Cerebellar cortex (tissue), 1 donor: ENCODE measurements at places on chromosomes 16 and 17.
A peak's percentile ranks its signal among the peaks of the same experiment; 100 is the strongest.

- DNase-seq, result no peak
Measured at GRCh38 chr16:5681966-5682365, 584.4 kb upstream of the EEF2KMT start.

GRCh38 chr17:80692931-80693467 lies 148.4 kb downstream of the RPTOR start:
- DNase-seq, result no peak

- DNase-seq, result no peak
Measured at GRCh38 chr16:13463619-13464018, 456.3 kb upstream of the ERCC4 start.

GRCh38 chr17:21034340-21035235 lies 8.2 kb downstream of the USP22 start:
- DNase-seq, result peak; percentile 60

GRCh38 chr16:59326955-59327354 lies 592.8 kb upstream of the GOT2 start:
- DNase-seq, result no peak

GRCh38 chr16:53695070-53695469 lies 8.6 kb downstream of the RPGRIP1L start:
- no peak for DNase-seq

- DNase-seq, result no peak
Measured at GRCh38 chr16:68257251-68257905, 6.9 kb upstream of the SLC7A6 start.

DNA sequence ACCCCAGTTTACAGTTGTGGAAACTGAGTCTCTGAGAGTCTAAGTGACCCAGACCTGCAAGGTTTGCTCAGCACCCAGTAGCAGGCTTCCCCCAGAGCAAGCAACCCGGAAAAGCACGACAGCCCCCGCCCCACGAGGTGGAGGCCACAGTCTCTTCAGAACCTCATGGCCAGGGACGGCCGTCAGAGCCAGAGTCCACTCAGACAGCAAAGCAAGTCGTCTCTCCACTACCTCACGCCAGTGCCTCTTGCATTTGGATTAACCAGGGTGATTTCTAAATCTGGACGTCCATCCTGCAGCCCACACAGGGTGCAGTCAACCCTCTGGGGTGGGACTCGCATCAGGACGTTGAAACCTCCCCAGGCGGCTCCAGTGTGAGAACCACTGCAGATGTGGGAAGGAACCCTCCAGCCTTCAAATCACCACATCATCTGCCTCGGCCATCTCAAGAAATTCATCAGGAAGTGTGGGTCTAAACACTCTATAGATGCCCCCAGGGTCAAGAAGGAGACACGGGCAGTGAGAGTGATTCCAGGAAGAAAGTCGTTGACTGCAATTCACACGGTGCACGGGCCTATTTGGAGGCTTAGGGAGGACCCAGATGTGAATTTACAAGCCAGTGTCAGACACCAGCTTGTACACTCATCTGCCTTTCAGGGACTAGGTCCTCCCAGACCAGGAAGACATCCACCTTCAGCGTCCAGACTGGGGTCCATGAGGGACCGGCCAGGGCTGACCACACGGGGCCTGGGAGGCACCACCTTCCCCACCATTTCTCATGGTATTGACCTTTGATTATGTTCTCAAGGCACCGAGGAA lies 20.2 kb upstream of the RBFOX3 start:
- DNase-seq, result no peak

DNA sequence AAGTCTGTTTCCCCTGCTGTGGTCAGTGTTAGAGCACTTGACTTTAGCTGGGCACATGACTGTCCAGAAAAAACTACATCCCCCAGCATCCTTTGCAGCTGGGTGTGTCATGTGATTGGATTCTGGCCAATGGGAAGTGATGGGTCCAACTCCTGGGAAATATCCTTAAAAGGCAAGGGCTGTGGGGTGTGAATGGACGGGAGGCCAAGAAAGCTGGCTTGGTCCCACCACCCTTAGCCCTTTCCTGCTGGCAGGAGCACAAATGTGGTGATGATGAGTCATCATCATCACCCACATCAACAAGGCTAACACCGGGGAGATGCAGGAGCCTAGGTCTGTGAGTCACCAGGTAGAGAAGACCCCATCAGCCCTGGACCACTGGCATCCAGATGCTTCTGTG lies 341.7 kb downstream of the C16orf95 start:
- DNase-seq, result peak; percentile 17

DNA sequence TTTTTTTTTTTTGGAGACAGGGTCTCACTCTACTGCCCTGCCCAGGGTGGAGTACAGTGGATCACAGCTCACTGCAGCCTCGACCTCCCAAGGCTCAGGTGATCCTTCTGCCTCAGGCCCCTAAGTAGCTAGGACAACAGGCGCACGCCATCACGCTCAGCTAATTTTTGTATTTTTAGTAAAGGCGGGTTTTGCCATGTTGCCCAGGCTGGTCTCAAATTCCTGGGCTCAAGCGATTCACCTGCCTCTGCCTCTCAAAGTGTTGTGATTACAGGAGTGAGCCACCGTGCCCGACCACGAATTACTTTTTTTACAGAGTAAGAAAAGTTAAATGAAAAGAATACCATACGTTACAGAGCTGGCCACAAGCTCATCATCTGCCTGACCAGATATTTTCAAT lies 38.9 kb downstream of the AKAP10 start:
- no peak for DNase-seq

DNA sequence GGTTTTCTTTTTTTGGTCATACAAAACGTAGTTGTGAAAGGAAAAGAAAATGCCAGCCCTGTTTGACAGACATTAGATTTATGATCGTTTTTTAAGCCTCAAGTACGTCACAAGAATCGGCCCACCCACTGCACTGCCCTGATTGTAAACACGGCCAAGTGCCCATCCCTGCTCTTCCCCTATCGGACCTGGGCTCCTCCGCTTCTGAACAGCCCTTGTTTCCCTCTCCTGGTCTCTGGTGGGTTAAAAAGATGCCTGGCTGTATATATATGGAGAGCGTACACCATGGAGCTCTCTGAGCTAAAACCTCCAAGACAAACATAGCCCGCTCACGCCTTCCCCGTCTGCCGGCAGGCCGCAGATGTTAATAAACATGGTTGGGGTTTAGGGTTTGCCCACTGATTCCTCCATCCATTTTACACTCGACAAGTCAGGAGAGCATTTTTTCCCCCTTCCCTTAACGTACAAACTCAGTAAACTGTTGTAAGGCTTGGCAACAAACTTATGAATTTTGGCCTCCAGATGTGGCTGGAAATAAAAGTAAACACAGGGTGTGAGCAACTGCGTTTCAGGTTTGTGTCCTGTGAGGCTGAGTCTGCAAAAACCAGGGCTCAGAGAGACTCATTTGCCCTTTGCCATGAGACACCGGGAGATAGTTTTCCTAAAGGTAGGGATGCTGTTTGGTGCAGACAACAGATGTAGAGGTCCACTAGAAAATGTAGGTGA lies 325.9 kb downstream of the SOX9 start:
- DNase-seq, result no peak

DNA sequence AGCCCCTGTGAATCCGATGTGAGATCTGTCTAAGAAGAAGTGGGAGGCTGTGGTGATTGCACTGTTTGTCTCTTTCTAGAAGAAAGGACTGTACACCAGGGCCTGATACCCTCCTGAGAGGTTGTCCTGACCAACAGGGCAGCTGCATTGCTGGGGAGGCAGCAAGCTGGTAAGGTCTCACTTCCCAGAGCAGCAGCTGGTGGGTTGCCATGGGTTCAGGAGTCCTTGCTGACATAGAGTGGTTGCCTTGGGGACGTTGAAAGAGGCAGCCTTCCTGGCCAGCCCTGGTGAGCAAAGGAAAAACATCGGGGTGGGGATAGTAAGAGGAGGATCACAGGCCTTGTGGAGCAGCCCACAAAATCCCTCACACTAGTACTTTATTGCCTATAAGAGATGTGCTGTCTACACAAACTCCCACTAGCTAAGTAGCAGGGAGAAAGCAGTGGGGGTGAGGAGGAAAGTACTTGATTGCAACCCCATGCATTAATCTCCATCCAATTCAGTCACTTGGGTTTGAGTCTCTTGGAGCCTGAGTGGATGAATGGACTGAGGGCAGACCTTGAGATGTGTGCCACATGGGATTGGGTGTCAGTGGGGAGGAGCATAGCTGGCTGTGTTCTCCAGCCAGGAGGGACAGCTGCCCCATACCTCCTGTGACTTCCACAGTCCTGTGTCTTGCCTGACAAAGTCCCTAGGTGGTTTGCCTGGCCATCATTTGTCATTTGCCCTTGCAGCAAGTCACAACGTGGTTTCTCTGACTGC lies 143.8 kb upstream of the RPL38 start:
- DNase-seq, result no peak

GRCh38 chr16:23469814-23470213 lies 16.8 kb upstream of the COG7 start:
- no peak for DNase-seq

GRCh38 chr17:17824783-17825614 lies 11.8 kb downstream of the SREBF1 start:
- DNase-seq, result peak; percentile 50

- no peak for DNase-seq
Measured at GRCh38 chr16:86626966-86627365, 48.6 kb downstream of the FOXL1 start.

DNA sequence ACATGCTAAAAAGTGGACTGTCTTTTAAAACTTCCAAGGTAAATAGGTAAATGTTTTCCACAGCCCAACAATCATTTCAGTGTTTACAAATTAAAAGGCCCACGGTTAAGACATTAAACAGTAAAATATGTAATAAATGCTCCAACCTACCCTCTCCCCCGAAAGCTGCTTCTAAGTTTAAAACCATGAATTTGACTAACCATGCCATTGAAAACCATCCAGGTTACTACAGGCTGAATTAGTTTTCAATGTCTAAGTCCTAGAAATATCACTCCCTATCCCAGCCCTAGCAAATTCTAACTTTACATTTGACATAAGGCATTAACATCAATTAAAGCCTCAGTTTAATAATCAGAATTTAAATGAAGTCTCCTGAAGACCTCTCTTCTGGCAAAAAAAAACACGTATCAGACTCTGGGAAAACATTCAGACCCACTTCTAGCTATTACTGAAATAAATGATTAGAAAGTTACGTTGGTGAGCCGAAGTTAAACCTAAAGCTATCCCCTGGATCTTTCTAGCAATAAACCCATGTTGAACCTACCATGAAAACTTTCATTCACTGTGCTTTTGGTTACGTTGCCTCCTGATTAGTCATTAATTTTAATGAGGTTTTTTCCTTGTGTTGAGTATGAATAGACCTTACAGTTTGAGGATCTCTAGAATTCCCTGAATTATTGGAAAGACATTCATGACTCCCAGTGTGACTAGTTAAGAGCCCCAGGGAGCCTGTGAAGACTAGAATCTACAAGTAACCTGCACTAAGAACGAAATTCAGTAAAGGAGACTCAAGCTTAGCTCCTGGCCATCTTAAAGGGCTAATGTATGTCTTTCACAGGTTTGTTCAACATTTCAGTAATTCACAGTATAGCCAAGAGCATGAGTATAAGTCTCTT lies 1.7 kb upstream of the POLG2 start:
- peak; percentile 53 for DNase-seq

GRCh38 chr16:48505705-48506104 lies 104.3 kb downstream of the N4BP1 start:
- DNase-seq, result no peak

DNA sequence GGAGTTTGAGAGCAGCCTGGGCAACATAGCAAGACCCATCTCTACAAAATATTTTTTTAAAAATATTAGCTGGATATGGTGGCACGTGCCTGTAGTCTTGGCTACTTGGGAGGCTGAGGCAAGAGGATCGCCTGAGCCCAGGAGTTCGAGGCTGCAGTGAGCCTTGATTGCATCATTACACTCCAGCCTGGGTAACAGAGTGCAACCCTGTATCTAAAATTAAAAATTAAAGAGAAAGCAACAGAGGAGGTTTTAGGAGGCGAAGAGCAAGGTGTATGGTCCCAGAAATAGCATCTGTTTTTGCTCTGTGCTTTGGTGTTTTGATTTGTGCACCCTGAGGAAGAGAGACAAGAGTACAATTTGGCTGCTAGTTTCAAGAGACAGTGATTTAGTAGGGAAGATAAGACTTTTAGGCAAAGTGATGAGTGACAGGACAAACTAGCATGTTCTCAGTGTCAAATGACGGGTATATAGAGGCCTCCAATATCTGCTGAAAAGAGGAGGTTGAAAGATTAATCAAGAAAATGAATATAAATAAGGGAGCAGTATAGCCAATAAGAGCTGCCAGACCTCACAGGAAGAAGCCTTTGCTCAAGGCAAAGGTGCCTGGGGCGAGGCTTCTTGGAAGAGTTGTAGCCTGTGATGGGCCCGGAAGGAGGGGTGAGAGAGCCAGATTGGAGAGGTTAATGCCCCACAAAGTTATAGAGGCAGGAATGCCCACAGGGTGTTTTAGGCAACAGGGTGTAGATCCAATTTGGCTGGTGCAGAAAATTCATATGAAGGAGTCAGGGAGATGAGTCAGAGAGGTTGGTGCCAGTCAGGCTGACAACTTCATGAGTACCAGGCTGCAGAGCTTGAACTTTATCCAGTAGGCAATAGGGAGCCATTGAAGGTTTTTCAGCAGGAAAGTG lies 11.4 kb downstream of the HLF start:
- DNase-seq, result no peak

DNA sequence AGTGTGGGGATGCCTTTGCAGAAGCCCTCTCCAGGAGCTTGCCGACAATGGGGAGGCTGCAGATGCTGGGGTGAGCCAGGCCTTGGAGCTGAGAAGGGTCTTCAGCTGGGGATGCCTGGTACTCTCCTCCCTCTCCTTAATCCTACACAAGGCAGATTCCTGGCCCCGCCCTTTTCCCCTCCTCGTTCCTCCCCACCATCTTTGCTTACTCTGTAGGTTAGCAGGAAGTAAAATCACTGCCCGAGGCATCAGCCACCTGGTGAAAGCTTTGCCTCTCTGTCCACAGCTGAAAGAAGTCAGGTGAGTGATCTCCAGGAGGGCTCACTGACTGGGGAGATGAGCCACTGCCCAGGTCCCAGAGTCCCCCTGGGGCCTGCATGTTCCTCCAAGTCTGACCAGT lies 38.7 kb downstream of the NLRC5 start:
- no peak for DNase-seq

GRCh38 chr17:5610956-5611355 lies 26.6 kb upstream of the NLRP1 start:
- no peak for DNase-seq
